Daoy (cell line): ENCODE measurements at places on chromosomes 2 and 18.

- DNase-seq = peak; percentile 32
Observed at GRCh38 chr2:40315683-40316082, 136.2 kb downstream of the SLC8A1 start.

GRCh38 chr18:56748698-56749268 is 97.6 kb downstream of the WDR7 start:
- DNase-seq = peak; percentile 2

- DNase-seq = peak; percentile 76
Observed at GRCh38 chr2:54613794-54614257, 109.6 kb upstream of the EML6 start.

DNA sequence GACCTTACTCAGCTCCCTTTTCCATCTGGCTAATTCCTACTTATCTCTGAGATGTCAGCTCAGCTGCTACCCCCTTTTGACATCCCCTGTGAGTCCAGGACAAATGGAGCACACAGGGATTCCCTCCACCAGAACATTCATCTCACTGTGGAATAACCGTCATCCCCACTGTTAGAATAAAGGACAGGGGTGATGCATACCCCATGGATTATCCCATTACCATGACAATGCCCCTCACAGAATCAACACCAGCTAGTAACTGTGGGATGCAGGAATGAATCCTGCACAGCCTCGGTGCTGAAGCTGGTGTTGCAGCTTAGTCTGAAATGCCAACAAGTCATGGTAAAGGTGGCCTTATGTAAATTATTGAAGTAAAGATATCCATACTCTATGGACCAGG is 624.8 kb upstream of the RAB6C start:
- DNase-seq = no peak

- DNase-seq = no peak
Observed at GRCh38 chr2:48860380-48860779, 104.9 kb upstream of the LHCGR start.

DNA sequence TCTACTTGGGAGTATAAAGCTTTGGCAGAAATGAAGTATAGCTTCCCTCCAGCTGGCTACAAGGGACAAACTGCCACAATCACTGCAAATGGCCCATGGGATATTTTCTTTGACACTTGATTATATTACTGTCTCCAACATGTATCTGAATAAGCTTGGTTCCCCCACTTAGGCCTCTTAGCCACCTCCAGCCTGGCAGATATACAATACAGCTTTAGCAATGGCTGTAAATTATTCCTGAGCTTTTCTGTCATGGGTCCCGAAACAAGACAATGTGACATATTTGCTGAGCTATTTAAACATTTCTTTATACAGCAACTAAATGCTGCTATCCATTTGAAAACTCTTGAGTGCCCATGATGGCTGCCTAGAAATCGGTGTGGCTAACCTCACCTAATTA is 406.2 kb downstream of the SUCLG1 start:
- no peak for DNase-seq

GRCh38 chr18:63199743-63200241 is 119.8 kb downstream of the BCL2 start:
- no peak for DNase-seq

- DNase-seq = peak; percentile 90
Observed at GRCh38 chr18:24426398-24427294, at the start of gene IMPACT. TSS of gene IMPACT (plus strand) at chr18:24426670. CDS start at chr18:24426757, 87 bp downstream.

- DNase-seq = peak; percentile 40
Observed at GRCh38 chr2:142868229-142868762, 9.2 kb upstream of the KYNU start.

DNA sequence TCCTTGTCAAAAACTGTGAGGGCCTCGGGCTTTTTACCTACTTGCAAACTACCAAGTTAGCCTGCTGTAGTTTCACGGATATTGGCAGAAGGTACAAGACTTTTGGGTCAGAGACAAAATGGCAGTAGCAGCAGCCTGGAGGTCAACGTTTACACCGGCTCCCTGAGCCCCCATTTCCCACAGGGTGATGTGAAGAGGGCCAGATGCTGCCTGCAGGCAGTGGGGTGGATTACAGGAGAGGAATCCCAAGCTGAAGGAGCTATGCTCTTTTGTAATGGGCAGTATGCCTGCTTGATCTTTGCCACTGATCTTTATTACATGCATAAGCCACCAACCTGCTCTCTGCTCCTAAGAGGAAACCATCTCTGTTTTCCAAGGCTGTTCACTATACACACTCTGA is 29.5 kb upstream of the SP5 start:
- no peak for DNase-seq

GRCh38 chr2:112055730-112056625 is 909 bp downstream of the TMEM87B start:
- DNase-seq = peak; percentile 78

GRCh38 chr18:30572214-30572613 is 470.3 kb downstream of the DSC3 start:
- DNase-seq = no peak

DNA sequence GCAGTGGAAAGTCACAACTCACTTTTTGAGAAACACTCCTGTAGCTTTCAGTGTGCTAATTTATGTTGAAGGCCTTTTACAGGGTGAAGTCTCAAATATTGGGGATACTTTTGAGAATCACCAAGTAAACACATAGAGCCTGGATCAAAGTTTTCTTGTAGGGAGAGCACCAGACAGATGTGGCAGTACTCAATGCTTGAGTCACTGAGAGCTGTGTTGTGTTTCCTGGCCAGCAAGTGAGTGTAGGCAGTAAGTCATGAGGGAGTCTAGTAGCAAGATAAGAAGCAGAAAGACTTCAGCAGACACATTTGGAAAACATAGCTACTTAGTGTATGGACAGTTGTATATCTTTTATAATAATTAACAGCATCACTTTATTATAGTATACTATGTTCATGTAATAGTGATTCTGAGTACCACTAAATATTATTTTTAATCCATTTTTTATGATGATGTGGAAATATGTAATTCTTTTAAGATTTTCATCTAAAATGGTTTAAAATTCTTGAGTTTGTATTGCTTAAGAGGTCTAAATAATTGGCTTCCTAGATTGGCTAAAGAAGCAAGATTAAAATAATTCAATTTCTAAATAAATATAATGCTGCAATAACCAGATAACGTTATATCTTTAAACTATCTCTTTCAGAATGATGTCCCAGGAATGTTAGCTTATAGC is 12.8 kb downstream of the PSMD1 start:
- no peak for DNase-seq

DNA sequence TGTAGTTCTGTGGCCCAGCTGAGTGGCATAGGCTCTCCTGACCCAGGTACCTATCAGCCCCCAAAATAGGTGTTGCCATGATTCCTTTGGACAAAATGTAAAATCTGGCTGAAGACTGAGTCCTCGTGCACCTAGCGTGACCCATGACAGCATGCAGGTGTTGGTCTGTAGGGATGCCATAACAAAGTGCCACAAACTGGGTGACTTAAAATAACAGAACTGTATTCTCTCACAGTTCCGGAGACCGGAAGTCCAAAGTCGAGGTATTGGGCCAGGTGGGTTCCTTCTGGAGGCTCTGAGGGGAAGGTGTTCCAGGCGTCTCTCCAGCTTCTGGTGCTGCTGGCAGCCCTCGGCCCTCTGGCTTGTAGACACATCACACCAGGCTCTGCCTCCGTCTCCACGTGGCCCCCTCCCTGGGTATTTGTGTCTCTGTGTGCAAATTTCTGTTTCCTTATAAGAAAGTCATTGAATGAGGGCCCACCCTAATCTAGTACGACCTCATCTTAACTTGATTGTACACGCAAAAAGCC is 34.5 kb downstream of the LRRFIP1 start:
- no peak for DNase-seq

DNA sequence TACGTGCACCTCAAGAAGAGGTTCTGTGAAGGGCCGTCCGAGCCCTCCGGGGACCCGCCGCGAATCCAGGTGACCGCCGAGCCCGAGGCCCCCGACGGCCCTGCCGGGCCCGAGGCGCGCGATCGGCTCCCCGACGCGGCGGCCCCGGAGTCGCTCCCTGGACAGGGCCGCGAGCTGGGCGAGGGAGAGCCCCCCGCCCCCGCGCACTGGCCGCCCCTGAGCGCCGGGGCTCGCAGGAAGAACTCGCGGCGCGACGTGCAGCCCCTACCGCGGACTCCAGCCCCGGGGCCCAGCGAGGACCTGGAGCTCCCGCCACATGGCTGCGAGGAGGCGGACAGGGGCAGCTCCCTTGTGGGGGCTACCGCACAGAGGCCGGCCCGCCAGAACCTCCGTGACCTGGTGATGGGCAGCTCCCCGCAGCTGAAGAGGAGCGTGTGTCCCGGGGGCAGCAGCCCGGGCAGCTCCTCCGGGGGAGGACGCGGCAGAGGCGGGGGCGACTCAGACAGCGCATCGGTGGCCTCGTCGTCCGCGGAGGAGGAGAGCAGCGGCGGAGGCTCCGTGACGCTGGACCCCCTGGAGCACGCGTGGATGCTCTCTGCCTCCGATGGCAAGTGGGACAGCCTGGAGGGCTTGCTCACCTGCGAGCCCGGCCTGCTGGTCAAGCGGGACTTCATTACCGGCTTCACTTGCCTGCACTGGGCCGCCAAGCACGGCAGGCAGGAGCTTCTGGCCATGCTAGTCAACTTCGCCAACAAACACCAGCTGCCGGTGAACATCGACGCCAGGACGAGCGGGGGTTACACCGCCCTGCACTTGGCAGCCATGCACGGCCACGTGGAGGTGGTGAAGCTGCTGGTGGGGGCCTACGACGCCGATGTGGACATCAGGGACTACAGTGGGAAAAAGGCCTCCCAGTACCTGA is 812 bp downstream of the SOWAHC start:
- no peak for DNase-seq

GRCh38 chr2:167253025-167253424 is 364.7 kb downstream of the XIRP2 start:
- DNase-seq = peak; percentile 14

- no peak for DNase-seq
Observed at GRCh38 chr2:33272001-33272400, 204.4 kb upstream of the RASGRP3 start.

DNA sequence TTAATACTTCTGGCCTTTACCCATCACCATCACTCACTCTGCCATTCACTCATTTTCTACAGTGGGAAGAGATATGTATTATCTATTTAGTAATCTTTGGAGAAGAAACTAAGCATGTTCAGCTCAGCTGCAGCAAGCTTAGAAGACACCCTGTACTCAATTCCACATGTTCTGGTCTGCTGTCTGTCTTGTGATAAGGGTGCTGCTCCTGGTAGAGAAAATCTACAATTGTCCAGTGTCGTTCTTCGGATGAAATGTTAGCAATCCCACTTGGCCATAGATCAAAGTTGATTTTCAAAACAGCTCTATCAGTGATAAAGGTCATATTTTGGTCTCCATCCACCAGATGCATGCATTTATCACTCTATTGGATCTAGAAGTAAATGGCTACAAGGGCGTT is 337.1 kb downstream of the LRRTM4 start:
- no peak for DNase-seq

- DNase-seq = no peak
Observed at GRCh38 chr2:172998547-172999272, 76.9 kb upstream of the MAP3K20 start.

DNA sequence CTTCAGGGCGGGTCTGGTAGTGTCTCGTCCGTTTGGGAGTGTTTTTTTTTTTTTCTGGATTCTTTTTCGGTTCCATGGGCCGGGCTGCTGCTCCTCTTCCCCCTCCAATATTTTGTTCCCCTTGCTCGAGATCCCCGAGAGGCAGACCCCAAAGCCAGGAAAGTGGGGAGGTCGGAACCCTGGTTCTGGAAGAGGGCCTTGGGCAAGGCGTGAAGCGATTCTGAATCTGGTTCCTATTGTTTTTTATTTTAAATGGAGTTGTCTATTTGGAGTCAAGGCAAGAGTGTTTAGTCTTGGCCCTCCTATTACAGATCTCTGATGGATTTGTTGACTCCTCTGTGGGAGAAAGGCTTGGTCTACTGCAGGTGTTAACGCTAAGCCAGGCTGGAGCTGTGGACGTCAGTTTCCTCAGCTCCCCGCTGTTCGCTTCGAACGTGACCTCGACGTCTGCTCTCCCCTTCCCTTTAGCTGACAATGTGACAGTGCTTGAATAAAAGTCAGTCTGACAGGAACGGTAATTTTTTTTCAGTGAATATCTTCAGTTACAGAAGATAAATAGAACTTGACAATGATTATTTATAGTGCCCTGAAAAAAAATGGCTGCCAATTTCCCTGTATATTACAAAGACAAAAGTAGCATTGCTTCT is 683 bp upstream of the DNAJC27 start:
- peak; percentile 51 for DNase-seq

- DNase-seq = no peak
Observed at GRCh38 chr18:70429847-70430500, 141.1 kb downstream of the SOCS6 start.

DNA sequence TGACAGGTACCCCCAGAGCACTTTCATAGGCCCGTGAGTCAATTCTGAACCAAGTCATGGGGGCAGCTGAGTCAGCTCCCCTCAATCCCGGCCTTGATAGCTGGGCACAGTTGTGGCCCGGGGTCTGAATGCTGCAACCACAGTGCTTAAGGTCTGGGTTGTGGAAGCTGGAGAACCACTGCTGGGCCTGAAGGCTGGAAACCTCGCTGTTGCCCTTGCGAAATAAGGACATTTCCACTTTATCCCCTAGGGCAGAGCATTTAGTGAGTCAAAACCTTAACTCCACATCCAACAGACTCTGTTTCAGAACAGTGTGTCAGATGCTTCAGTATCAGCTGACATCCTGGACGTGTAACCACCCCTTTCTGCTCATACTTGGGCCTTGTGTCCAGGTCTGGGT is 58.6 kb downstream of the SP110 start:
- no peak for DNase-seq

DNA sequence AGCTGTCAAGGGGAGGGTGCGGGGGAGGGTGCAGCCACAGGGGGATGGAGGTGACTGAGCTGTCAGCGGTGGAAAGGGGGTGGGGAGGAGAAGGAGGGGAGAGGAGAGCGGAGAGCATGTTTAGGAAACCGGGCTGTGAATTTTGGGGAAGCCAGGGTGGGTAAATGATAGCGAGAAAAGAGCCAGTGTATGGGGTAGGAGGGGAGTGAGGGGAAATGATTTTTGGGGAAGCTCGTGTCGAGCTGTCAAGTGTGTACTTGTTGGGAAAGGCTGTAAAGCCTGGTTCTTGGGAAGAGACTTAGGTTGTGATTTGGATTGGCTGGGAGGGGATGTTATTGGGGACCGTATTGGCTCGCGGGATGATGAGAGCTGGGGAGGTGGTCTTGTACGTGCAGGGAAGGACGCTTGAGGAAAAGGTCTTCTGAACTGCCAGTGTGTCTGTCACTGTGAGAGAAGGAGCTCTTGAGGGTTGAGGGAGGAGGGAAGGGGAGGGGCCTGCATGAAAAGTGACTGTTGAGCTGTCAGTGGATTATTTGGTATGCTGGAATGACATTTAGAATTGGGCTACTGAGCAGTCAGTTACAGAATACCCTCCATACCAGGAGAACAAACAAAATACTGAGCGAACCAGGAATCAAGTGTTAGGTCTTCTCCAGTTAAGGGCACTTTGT is 1.0 kb downstream of the UBR3 start:
- DNase-seq = peak; percentile 59
